ENCODE measurements at places on chromosomes 3 and 15.

GRCh38 chr3:128614076-128614475 lies 36.5 kb downstream of the RPN1 start:
- no peak for DNase-seq

DNA sequence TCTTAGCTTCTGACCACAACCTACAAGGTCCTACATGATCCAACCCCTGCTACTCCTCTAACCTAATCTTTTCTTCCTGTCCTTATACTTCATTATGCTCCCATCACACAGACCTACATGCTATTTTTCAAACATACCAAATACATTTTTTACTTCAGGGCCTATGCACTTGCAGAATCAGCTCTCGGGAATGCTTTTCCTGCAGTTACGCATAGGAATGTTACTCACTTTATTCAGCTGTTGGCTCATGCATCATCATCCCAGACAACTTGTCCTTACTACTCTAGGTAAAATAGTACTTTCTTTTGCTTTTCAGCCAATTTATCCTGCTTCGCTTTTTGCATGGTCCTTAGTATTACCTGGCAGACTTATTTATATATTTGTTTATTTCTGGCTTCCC lies 105.6 kb downstream of the OXSM start:
- no peak for DNase-seq

DNA sequence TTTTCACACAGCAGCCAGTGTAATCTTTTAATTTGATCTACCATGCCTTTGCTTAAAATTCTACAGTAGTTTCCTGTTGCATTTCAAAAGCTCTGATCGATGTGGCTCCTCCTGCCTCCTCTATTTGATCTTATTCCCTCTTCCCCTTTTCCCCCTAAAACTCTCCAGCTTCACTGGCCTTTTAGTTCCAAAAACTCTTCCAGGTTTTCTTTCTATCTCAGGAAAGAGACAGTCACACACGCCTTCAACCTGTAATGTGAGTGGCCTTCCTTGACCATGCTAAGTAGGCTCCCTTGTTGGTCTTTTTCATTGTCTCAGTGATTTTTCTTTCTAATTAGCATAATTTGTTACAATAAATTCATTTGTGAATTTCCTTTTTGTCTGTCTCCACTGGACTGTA lies 985 bp downstream of the TEX9 start:
- DNase-seq, result no peak

GRCh38 chr3:106010829-106011228 lies 142.0 kb upstream of the CBLB start:
- no peak for DNase-seq

DNA sequence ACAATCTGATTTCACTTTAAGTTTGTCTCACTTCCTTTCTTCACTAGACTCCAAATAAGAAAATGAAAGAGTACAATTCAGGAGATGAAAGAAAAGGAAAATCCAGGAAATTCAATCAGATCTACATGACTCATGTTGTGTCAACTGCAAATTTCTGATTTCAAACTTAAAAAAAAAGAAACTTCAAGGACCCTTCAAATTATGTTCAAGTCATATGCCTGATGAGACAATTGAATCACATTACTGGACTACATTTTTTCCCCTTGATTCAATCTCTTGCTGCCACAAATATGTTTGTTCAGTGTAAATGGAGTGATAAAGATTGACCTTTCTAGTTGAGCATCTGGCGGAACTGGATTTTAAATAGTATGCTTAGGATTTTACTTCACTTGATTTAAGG lies 37.4 kb downstream of the FRMD5 start:
- DNase-seq, result peak; percentile 98

Data from RCC 7860 (cell line).